CD4-positive, alpha-beta T cell treated with Interleukin-10 for 1 hour (primary cell): ENCODE measurements at places on chromosomes 16 and 17.
A peak's percentile ranks its signal among the peaks of the same experiment; 100 is the strongest.

GRCh38 chr17:80584176-80584905 lies 39.7 kb downstream of the RPTOR start:
- no peak for DNase-seq

DNA sequence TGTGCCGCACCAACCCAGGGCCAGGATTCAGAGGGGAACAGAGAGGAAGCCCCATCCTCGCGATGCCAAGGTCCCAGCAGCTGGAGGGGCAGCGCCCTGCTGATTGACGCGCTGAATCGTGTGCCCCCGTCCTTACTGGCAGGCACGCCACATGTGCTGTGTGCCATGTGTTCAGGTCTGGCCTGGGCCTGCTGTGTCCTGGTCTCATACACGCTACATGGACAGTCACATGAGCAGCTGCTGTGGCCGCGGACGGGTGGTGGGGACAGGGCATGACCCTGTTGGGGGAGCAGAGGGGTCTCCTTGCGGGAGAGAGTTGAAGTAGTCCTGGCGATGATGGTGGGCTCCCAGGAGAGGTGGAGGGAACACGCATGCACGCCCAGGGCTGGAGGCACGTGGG lies 18.0 kb downstream of the CBFA2T3 start:
- no peak for DNase-seq

- no peak for DNase-seq
Measured at GRCh38 chr17:8799570-8800212, 526 bp upstream of the MFSD6L start.

DNA sequence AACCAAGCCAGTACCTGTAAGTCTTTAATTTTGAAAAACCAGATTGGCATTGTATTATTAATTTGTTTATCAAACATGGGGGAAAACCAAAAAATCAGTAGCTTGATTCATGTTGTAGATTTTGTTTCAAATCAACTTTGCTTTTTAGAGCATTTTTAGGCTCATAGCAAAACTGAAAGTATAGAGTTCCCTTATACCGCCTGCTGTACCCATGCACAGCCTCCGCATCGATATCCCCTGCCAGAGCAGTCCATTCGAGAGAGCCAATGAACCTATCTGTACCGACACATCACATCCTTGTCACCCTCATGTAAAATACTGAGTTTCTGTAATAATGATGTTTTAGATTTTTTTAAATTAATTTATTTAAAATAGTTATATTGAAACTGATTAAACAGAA lies 16.2 kb upstream of the MRC2 start:
- peak; percentile 19 for DNase-seq

DNA sequence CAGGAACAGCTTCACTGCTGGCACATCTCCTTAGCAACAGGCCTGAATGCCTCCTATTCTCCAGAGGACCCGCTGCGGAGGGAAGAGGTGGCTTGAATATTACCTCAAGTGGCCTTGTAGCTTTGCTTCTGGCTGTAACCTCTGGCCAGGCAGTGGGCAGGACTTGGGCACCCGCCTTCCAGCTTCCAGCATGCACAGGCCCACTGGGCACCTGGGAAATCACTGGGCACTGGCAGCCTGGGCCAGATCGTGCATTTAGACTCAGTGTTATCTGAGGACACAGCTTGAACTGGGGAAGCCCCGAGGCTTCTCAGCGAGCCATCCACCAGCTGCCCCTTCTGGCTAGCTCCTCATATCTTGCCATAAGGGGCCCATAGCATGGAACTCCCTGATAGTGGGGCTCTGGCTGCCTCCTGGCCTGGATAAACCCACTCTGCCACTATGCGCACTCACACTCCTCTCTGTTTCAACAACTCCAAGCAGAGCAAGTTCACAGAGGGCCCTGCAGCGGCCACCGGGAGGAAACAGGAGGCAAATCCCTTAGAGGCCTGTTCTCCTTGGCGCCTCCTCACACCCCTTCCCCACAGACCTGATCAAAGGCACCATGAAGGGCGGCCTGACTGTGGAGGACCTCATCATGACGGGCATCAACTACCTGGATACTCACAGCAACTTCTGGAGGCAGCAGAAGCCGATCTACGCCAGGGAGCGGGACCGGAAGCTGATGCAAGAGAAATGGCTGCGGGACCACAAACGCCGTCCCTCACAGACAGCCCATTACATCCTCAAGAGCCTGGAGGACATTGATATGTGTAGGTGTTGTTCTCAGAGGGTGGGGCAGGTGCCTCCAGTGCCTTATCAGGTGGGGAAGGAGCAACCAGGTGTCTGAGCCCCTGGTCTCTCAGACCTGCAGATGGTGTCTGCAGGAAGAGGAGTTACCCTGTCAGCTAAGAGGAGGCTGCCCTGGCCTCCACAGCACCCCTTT lies 7.8 kb downstream of the ODAD4 start:
- DNase-seq, result no peak
